ENCODE measurements at places on chromosomes 6 and 20. TPM values are rescaled to one million over a fixed set of nuclear protein-coding genes. Genes with fewer than 3 reads are reported as not detected.

GRCh38 chr6:95280686-95281273 lies 296.6 kb upstream of the MANEA start:
- no peak for DNase-seq

DNA sequence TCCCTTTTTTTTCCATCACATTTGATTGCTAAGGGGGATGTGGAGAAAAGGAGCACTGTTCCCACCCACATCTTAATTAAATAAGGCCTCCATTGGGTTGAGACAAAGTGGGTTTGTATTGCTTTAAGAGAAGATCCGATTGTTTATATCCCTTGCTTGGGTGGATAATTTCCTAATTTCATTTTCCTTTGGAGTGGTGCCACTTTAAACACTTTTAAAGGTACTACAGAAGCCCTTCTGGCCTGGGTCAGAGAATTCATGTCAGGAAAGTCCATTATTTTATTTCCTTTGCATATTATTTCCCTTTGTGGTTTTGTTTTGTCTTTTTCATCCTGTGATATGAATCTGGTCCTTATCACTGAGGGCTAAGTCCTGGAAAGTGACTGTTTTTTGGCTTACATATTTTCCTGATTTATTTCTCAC lies 56.9 kb downstream of the PHACTR2 start:
- DNase-seq = no peak

DNA sequence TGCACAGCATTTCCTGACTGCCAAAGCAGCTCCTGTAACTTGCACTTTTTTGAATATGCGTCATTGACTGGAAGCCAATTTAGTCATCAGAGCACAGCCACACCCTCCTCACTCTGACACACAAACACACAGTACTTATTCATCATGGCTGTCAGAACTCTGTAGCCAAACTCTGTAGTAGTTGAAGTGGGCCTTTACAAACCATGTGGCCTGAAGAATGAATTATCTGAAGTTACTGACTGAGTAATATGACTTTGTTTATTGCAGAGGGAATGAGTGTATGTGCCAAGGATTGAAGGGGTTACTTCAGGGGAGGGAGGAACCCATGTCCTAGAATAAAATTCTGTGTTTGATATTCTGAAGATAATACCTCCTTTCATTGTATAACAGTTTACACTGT lies 102.7 kb downstream of the FIG4 start:
- no peak for DNase-seq

GRCh38 chr6:10874207-10874606 lies 7.6 kb downstream of the GCM2 start:
- no peak for DNase-seq

DNA sequence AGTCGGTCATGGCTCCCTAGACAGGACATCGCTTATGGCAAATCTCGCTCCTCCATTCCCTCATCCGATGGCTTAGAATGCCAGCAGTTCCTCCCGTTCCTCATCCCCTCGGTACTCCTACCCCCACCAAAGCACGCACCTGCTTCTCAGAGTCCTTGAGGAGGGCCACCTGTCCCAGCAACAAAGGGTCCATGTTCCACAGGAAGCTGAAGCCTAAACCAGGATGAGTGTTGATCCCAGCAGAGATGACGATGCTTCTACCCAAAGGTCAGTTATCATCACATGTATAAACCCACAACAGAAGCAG lies 111.2 kb downstream of the THBS2 start:
- no peak for DNase-seq

- DNase-seq = no peak
Measured at GRCh38 chr6:47250302-47250701, 59.4 kb downstream of the TNFRSF21 start.

- DNase-seq = no peak
Measured at GRCh38 chr6:13870214-13870830, 54.4 kb upstream of the RNF182 start.

GRCh38 chr6:157488716-157489118 lies 107.7 kb downstream of the ZDHHC14 start:
- no peak for DNase-seq

GRCh38 chr6:111899531-111899930 lies 26.3 kb upstream of the FYN start:
- DNase-seq = no peak

DNA sequence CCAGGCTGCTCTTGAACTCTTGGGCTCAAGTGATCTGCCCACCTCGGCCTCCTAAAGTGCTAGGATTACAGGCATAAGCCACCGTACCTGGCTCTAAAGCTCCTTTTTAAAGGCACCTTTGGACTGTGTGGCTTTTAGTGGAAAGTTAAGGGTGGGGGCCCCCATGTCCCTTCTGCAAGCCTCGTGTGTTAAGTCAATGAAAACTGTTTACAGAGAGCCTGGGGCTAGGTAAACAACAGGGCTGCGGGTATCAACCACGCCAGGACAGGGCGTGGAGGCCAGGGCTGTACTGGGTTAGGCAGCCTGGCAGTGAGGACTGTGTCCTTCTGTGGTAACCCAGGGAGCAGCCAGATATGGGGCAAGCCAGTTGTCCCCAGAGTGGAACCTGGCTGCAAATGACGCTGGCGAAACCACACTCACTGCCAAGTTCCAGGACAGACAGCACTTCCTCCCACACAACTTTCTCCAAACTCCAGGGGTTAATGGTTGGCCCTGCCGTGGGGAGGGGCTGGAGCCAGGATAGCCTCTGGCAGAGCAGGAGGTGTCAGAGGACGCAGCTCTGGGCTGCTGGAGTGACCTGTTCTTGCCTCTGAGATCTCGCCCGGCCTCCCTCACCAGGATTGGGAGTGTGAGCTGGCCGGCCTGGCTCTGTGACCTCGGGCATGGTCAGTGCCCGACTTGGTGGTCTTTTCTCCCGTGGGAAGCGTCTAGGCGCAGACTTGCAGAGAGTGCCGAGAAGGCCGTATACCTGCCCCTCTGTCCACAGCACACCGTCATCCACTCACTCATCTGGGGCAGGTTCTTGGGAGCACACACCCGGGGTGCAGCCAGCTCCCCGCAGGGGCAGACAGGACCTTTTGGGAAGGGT lies 3.2 kb downstream of the SLC17A9 start:
- peak; percentile 37 for DNase-seq

- no peak for DNase-seq
Measured at GRCh38 chr6:37177077-37177934, 7.4 kb downstream of the PIM1 start.

DNA sequence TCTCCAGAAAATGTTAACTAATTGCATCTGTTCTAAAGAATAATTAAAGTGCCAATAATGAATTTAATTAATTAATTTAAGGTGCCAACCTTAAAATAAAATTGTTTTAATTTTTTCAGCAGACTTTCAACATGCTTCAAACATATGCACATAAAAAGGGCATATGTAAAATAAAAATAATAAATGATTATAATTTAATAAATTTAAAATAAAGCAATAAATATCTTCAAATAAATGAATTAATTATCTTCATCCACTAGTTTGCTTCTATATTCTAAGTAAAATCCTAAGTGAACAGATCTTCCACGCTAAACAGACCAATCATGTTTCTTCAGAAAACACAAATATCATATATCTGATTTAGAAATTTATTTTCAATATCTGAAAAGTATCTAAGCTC lies 119.2 kb downstream of the HIVEP2 start:
- no peak for DNase-seq

- DNase-seq = no peak
Measured at GRCh38 chr6:16319813-16320532, 81.6 kb downstream of the GMPR start.

- peak; percentile 72 for DNase-seq
Measured at GRCh38 chr20:22716821-22717351, 132.5 kb upstream of the FOXA2 start.

DNA sequence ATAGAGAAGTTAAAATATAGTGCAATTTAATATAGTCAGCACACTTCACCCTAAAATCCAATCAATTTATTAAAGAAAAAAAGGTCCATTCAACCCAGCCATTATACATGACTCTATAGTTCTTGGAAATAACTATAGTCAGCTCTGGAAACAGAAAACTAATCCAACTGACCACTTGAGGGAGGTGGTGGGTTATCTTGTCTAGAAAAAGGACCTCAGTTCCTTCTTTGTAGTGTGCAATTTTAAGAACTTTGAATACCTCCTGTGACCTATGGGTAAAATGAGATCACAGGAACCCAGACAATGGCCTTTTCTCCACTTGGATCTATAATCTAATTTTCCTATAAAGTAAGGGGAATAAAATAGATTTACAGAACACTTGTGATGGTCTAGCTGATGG lies 163.6 kb upstream of the CENPW start:
- DNase-seq = no peak

DNA sequence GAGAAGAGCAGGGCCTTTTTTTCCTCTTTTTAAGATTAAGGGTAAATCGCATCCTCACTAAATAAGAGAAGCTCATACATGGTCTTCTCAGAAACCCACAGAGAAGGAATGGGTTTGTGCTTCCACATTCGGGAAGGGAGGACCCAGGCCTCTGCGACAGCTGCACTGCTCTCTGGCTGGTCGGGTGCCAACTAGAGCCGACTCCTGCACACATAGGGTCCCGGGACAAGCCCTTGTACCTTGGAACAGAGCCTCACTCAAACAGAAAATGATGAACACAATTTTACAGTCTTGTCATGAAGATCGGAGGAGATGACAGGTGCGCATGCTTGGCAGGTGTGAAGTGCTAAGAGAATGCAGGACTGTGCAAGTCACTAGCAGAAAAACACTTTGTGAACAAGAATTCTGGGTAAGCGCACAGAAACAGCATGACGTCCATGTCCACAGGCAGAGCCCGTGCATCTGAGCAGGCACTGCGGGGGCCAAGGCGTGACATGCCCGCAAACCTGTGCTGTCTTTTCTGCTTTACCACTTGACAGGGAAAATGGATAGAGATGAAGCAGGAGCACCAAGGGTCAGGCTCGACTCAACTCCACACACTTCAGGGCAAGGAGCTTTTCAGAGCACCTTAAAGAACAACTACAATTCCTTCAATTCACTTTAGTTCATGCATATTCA lies 101.0 kb upstream of the MPC1 start:
- DNase-seq = no peak

DNA sequence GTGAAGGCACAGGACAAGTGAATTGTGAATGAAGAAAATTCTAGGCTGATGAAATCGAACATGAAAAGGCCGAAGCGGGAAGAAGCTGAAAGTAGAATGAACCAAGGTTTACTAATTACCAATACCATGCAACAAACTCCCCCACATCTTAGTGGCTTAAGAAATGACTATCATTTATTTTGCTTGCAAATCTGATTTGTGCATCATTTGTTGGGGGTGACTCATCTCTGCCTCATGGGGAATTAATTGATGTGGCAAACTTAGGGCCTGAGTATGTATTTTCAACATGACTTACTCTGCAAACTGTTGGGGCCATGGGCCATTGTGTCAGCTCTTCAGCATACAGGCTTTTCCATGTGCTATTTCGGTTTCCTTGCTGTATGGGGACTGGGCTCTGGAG lies 26.8 kb downstream of the PPP1R14C start:
- no peak for DNase-seq

DNA sequence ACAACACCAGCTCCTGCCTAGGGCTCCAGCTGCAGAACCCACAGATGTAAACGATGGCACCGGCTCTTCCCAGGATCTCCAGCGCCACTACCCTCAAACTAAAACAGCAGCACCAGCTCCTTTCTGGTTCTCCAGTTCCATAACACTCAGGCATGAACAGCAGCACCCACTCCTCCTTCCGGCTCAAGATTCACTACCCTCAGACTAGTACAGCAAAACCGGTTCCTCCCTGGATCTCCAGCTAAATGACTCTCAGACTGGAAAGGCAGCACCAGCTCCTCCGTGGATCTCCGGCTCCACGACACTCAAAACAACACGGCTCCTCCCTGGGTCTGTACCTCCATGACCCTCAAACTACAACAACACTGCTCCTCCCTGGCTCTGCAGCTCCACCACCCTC lies 325.0 kb downstream of the PREX1 start:
- no peak for DNase-seq

DNA sequence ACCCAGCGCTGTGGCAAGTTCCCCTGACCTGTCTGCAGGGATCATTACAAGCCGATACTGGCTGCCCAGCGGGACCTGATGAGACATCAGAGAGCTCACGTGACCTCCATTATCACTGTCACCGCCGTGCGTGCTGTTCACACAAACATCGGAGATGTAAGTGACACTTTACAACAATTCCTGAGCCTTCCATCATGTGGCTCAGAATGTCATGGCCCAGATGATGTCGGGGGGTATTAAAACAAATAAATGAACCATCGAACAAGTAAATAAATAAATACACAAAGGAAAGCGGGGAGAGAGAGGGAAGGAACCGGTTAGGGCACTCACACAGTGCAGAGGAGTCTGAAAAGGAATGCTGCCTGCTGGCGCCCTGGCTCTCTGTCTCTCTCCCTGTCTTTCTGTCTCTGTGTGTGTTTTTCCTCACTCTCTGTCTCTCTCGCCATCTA lies 195.1 kb downstream of the BMP7 start:
- no peak for DNase-seq

DNA sequence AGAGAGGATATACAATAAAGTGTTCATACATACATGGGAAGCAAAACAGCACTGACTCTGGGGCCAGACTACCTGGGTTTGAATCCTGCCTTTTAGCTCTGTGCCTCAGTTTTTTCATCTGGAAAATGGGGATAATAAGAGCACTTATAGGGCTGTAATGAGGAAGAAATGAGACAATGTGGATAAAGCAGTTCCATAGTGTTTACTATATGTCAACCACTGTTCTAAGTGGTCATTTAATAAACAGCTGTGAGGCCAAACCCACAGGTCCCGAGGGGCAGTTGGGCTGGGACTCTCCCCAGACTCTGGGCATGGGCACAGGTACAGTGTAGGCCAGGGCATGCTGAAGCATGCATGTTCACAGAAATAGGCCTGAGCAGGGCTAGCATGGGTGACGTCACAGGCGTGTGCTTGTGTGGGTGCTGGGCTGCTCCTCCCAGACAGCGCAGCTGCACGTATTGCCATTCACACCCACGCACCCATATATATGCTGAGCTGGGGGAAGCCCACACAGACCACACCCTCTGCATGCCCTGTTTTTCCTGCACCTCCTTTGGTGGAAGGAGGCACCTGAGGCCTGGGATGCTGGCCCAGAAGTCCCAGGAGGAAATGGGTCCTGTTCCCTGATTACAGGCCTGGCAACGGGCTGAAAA lies 3.5 kb upstream of the PLCG1 start:
- no peak for DNase-seq

GRCh38 chr20:44319839-44320422 lies 8.9 kb upstream of the FITM2 start:
- DNase-seq = no peak

DNA sequence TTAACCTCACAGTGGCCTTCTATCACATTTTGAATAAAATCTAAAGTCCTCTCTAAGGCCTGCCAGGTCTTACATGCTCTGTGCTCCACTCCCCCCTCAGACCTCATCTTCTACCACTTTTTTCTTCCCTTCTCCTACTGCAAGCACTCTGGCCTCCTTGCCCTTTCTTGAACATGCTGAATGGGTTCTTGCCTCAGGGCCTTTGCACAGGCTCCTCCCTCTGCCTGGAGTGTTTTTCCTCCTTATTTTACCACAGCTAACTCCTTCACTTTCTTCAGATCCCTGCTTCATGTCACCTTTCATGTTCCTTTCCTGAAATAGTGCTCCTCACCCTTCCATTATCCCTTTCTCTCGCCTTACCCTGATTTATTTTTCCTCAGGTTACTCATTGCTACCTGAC lies 97.9 kb upstream of the FOXP4 start:
- no peak for DNase-seq

GRCh38 chr6:36608788-36609563 lies 14.8 kb downstream of the SRSF3 start:
- DNase-seq = no peak

Gene DEFB113
- not detected for total RNA-seq

Gene HLA-DOB
- 1.3 TPM for total RNA-seq

Gene GRM1
- total RNA-seq = not detected

Gene MYO6
- total RNA-seq = 88.2 TPM

Gene DLK2
- total RNA-seq = 2.4 TPM

Gene PCK1
- 0.23 TPM for total RNA-seq

Gene SLC35D3
- total RNA-seq = not detected

Gene SLC2A10
- total RNA-seq = 9.1 TPM

Gene RFX6
- 0.11 TPM for total RNA-seq

Gene ADIG
- total RNA-seq = not detected
